ENCODE measurements at places on chromosomes 2 and 18.

DNA sequence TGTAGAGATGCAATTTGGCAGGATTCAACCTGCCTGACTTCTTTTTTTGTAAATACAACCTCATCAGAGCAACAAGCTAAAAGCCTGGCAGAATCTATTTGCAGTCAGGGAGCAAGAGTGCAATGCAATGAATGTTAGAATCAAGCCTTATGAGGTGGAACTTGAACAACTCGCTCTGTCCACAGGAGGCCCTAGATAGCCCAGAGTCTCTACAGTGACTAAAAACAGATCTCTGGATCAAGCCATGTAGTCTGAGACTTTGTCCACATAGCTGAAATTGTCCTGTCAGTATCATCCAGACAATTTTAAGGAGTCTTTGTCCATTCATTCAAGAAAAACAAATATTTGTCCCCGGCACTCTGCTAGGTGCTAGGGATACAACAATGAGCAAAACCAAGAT lies 32.0 kb upstream of the CDK5R2 start:
- no peak for DNase-seq

GRCh38 chr2:218871345-218872302 lies 9.0 kb upstream of the WNT10A start:
- DNase-seq = no peak

- DNase-seq = peak; percentile 31
These were observed 1888.3 kb upstream of the CELF4 start for GRCh38 chr18:39453882-39454281.

DNA sequence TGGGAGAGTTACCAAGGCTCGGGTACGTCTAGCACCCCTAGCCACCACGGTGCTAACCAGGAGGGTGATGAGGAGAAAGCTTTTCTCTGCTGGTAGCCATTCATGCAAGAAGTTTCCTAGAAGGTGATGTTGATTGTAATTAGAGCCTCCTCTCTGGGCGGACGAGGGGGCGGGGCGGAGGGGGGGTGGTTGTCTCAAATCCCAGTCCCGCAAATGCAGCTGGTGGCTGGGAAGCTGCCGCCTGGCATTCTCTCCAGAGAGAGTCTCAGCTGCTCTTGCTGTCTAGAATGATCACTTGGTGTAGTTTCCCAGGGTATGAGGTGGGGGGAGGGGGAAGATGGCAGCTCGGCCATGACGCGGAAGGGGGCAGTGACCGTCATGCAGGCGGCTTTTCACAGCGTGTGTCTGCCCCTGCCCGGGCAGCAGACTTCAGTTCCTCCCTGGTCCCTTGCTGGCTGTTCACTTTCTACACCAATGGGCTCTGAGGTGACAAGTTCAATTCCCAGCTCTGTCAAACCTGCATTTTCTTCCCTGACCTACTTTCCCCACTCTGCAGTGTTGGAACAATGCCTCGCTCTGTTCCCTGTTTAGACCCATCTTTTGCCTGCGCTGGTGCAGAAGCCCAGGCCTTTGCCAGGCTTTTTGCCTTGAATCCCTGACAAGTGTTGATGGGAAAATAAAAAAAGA lies 61.5 kb upstream of the KLF7 start:
- peak; percentile 91 for DNase-seq

Measured in brain (organoid and tissue), 16 donors.